Muscle of arm (tissue), 14 donors: ENCODE measurements at places on chromosomes 12 and 14.

DNA sequence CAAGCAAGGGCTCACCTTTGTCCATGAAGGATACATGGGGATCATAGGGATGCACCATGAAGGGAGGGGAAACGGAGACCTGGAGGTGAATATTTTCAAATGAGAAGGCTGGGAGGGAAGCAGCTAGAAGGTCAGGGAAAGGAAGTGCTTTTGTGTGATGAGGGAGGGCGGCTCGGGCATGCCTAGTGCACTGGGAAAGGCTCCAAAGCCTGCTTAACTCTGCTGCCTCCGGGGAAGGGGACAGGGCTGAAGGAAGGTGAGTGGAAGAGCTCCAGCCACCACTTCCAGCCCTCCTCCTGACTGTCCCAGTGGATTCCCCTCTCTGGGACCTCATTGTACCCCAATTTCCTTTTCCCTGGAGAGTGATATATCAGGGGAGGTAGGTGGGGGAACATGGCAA is 149.4 kb upstream of the PRMT8 start:
- no peak for DNase-seq

GRCh38 chr12:25686351-25686750 is 133.3 kb upstream of the LMNTD1 start:
- DNase-seq = no peak

DNA sequence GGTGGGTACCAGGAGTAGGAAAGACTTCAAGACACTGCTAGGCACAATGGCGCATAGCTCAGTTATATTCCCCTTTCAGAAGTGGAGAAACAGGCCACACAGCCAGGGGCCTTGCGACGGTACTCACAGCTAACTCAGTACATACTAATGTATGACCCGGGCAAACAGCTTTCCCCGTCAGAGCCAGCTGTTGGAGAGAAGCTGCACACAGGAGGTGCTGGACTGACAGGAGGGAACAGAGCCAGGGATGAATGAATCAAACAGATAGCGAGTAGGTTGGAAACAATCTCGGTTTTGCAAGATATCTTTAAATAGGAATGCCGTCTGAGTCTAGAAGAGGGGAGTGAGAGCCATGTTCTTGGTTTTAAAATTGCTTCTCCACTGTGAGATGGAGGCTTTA is 45.5 kb downstream of the PRIMA1 start:
- no peak for DNase-seq

- DNase-seq = no peak
These were observed 178.2 kb downstream of the RASSF9 start for GRCh38 chr12:85657836-85658630.

DNA sequence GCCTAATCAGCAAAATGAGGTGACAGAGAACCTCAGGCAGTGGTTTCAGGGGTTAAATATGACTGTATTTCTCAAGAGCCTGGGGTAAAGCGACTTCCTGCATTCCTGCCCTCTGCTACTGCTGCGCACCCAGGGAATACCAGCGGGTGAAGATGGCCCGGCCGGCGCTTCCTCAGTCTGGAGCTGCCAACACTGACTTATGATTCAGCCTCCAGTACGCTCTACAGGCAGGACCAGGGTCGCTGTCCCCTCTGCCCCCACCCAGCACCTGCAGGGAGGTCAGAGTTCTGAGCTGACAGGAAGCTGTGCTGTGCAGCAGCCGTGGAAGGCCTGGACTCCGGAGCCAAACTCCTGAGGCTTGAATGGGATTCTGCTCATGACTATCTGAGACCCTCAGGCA is 127.9 kb downstream of the PIWIL1 start:
- DNase-seq = no peak

- peak; percentile 56 for DNase-seq
These were observed 1.0 kb upstream of the SLC38A2 start for GRCh38 chr12:46373301-46374296.

DNA sequence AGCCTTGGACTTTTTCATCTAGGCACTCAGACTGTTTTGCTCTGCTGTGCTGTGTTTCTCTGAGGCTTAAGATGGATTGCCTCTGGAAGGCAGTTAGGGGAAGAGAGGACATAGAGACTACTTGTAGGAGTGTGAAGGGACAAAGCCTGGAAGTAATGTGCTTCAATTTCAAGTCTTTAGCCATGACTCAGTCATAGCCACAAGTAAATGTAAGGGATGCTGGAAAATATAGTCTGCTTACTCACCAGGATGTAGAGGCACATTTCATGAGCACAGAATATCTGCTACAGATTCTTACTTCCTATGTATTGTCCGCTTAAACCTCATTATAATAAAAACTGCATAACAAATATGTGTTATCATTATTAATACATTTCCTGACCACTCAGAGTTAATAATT is 794.3 kb upstream of the NOVA1 start:
- DNase-seq = no peak

DNA sequence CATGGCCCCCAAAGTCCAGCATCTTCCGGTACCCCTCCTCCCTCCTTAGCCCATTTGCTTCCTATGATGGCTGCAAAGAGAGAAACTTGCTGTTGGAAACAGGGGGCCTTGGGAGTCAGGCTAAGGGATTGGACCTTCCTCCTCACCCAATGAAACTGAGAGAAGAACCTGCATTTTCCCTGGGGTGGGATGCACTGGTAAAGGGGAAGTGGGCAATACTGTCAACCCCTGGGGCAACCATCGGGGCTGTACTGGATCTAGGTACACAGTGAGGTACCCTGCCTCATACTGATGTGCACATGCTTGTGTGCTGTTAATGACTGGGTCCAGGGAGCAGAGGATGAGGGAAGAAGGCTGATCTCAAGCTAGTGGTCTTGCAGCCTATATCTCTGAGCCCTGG is 11.0 kb upstream of the JPH4 start:
- no peak for DNase-seq

DNA sequence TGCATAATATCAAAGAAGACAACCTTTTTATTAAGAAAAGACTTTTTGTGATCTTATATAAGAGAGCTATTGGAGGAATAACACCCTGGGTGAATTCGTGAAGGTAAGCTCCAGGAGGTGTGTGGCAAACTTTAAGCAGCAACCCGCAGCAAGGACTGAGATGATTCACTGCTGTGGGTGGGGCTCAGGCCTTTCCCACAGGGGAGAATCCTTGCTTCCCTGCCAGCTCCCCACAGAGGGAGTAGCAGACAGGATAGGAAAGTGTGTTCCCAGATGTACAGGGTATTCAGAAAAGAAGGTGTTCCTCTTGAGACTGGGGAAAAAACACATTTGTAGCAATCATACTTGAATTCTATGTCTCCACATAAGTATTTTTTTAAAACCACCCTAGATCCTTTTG is 9.2 kb downstream of the NDUFA12 start:
- DNase-seq = no peak

- no peak for DNase-seq
These were observed 284.6 kb downstream of the BCAT1 start for GRCh38 chr12:24664161-24664880.

DNA sequence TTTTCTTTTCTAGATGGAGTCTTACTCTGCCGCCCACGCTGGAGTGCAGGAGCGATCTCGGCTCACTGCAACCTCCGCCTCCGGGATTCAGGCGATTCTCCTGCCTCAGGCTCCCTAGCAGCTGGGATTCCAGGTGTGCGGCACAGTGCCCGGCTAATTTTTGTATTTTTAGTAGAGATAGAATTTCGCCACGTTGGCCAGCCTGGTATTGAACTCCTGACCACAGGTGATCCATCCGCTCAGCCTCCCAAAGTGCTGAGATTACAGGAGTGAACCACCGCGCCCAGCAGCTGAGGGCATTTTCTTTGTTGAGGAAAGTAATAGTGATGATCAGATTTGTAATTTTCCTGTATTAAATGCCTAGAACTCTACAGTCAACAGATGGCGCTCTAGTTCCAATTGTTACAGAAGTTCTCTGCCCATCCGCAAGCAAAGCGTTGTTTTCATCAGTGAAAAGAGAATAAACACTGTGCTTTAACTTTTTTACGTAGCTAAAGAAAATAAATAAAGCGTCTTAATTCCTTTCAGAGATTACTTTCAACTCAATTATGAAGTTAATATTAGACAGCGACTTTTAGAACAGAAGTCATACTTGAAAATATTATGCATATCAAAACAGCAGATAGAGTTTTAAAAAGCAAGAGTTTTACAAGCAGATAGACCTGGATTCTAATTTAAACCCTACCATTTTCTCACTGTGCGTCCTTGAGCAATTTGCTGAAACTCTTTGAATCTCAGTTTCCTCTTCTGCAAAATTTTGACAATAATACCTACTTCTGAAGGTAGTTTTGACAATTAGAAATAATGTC is 335.1 kb downstream of the DUSP6 start:
- DNase-seq = peak; percentile 75

GRCh38 chr12:124679533-124680371 is 112.3 kb upstream of the NCOR2 start:
- no peak for DNase-seq

DNA sequence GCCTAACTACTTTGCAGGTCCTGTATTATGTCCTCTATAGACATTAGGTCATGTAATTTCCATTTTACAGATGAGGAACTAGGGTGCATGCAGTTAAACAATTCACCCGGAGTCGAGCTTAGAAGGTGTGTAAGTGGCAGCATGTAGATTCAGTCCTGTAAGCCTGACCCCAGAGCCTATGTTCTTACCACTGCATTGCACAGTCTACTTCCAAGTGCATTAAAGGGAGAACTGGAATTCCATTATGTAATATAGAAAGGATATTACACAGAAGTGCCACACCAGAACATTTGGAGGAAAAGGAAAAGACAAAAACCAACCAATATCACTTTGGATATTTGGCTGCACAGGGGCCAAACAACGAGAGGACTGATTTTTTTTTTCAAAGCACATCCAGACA is 1.2 kb downstream of the GLT8D2 start:
- no peak for DNase-seq

GRCh38 chr12:57386187-57386720 is 44.6 kb downstream of the R3HDM2 start:
- DNase-seq = no peak

- no peak for DNase-seq
These were observed 56.6 kb downstream of the GALNT16 start for GRCh38 chr14:69316449-69317101.

- no peak for DNase-seq
These were observed 139.7 kb downstream of the CNTN1 start for GRCh38 chr12:40831916-40832315.

DNA sequence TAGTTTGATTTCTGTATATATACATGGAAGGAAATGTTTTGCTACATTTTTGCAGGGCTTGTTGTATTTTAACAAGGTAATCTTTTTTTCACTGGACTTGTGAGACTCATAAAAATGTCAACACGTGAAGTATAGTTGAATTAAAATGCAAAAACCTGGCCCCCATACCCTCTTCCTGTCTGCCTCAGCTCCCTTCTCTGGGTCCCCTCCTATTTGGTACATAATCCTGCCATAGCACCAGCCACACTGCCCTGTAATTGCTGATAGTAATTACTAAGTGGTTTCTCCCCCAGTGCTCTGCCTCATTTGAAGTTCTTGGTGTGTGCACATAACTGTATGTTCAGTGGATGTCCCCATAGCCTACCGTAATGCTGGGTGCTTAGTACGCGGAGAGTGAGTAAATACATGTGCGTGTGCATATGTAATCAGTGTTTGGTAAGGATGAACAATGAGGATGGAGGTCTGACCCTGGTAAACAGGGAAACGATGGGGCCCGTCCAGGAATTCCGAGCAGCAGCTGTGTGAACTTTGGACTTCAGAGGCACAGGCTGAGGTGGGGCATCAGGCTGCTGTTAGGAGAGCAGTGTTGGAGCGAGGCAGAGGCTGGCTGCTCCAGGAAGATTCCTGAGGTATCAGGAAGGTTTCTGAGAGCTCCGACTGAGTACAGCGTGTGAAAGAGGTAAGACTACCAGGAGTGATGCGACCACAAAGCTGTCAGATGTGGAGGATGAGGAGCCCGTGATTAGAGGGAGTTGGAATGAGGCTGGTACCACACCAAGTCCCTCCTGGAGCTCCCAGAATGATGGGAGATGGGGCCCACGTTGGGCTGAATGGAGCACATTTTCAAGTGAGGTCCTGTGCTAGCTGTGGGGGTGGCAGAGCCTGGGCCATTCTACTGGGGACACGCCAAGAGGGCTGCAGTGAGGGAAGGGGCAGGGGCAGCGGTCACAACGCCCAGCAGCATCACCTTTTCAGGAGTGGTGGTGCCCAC is 106.8 kb downstream of the PELI2 start:
- DNase-seq = no peak

DNA sequence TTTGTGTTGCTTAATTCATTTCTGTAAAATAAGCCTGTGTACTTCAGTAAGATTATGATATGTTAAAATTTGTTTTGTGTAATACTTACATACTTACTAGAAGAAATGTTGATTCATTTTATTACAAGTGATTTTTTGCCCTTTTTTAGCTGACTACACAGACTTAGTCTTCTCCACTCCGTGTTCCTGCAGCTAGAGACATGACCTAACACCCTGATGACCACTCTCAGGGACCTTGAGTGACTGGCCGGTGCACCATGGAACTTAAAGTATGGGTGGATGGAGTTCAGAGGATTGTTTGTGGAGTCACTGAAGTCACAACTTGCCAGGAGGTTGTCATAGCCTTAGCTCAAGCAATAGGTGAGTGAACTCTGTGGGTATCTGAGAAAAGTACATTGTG is 69.8 kb downstream of the BHLHE41 start:
- no peak for DNase-seq

GRCh38 chr14:69760810-69761209 is 6.1 kb upstream of the SRSF5 start:
- DNase-seq = no peak

GRCh38 chr14:59303216-59303615 is 114.7 kb downstream of the DAAM1 start:
- no peak for DNase-seq

DNA sequence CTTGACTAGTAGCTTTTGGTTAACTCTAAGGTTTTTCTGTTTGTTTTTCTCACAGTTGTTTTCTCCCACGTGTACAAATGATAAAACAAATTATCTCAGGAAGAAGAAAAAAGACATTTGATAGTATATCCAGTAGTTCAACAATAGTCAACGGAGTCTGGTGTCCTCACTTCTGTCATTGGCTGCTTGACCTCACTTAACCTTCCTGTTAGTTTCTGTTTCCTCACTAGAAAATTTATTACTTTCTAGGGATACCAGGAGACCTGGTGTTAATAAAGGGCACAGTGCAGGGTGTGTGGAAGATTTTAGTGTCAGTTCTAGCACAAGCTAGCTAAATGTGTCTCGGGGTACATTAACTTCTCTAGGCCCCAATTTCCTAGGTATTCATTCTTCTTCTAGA is 116.0 kb downstream of the PRKCH start:
- no peak for DNase-seq

DNA sequence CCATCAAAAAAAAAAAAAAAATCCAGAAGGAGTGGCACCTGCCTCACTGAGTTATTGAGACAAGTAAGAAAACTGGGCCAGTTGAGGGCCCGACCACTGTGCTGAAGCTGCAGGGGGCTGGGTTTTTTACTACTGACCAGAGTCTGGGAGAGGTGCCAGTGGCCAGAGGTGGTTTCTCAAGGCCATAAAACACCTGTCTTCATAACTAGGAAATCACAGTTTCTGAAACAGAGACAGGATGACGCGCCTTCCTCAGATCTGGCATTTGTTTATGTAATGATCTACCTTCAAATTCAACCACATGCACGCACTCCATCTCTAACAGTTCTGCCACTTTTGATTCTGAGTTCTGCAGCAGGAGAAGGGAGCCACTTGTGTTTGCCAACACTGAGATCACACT is 12.7 kb downstream of the TSPAN11 start:
- DNase-seq = no peak

GRCh38 chr12:116222358-116222757 is 55.1 kb downstream of the MED13L start:
- peak; percentile 67 for DNase-seq

- DNase-seq = no peak
These were observed 911.7 kb upstream of the TMEM132C start for GRCh38 chr12:127355061-127355841.

GRCh38 chr12:43579206-43579605 is 27.2 kb upstream of the ADAMTS20 start:
- no peak for DNase-seq

GRCh38 chr12:68324531-68324930 is 7.6 kb downstream of the MDM1 start:
- DNase-seq = no peak
